ENCODE measurements at places on chromosomes 13 and 19. TPM values are rescaled to one million over a fixed set of nuclear protein-coding genes. Genes with fewer than 3 reads are reported as not detected.

GRCh38 chr19:50568728-50569698 lies 778 bp upstream of the LRRC4B start:
- no peak for DNase-seq
- H3K4me3 ChIP-seq: no peak overlapping the region
- no peak overlapping the region for H3K27ac ChIP-seq
- H3K36me3 ChIP-seq: no peaks in the 10 kb centered on the region

DNA sequence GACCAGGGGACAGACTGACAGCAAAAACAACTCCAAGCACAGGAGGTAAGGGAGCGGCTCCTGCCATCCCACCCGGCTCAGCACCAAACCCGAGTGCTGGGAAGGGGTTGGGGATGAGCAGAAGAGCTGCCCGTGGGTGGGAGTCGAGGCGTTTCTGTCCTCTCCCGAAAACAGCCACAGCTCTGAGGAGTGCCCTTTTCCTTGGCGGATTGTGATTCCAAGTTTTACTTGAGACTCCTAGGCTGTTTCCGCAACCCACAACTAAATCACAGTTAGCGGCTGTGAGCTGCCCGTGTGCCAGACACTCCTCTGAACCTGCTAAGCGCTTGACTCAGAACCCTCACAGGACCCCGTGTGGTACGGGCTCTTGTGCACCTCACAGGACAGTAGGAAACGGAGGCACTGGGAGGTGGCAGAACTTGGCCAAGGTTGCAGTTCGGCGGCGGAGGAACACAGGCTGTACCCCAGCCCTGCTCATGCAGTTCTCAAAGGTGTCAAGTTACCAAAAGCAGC lies 21.4 kb downstream of the CFAP97D2 start:
- no peak overlapping the region for H3K4me3 ChIP-seq
- DNase-seq: no peak
- no peak overlapping the region for H3K27ac ChIP-seq
- H3K4me1 ChIP-seq: no peaks in the 10 kb centered on the region

The RFPL4A gene
- 1.2 TPM for total RNA-seq

GRCh38 chr19:19342086-19343015 lies 21.7 kb downstream of the MAU2 start:
- DNase-seq: no peak
- H3K27me3 ChIP-seq: no peaks in the 10 kb centered on the region
- peaks cover 100% of the 10 kb centered on the region for H3K36me3 ChIP-seq
- no peaks in the 10 kb centered on the region for H3K4me1 ChIP-seq
- H3K27ac ChIP-seq: no peak overlapping the region
- no peak overlapping the region for H3K4me3 ChIP-seq

The CEACAM7 gene
- total RNA-seq: not detected

DNA sequence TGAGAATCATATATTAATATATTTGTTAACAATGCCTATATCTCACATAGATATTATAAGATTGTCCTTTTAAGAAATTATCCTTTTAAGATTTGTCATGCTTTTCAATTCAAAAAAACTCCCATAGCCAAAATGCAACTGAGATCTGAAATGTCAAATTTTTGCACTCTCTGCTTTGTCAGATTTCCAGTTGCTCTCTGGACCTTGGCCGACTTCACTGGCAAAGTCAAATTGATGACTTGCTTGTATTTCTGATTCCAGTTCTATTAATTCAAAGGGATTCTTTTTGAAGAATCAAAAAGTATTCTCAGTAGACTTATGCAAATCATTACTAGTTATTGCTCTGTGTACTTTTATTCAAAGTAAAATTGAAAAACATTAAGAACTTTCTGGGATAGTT lies 101.2 kb upstream of the SCEL start:
- H3K36me3 ChIP-seq: no peaks in the 10 kb centered on the region
- no peak for DNase-seq
- H3K4me1 ChIP-seq: no peaks in the 10 kb centered on the region
- no peak overlapping the region for H3K27ac ChIP-seq
- H3K4me3 ChIP-seq: no peak overlapping the region

DNA sequence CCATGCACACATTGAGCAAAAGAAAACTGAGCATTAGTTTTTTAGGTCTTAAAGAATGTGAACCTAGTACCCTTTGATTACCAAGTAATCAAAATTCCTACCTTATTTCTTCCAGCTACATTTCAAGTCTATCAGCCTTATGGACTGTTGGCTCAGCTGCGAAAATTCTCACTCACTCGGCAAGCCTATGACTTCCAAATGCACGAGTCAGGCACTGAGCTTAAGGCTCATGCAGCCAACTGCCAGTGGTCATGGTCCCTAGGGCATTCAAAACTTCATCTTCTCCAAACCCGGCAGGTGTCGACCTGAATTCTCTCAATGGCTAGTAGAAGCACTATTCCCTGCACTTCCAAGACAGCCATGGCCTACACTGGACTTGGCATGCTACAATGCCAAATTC lies 41.2 kb downstream of the RUBCNL start:
- no peaks in the 10 kb centered on the region for H3K36me3 ChIP-seq
- no peaks in the 10 kb centered on the region for H3K4me1 ChIP-seq
- H3K27ac ChIP-seq: no peak overlapping the region
- no peaks in the 10 kb centered on the region for H3K27me3 ChIP-seq
- no peak for DNase-seq

- no peak overlapping the region for H3K4me3 ChIP-seq
- DNase-seq: no peak
- no peak overlapping the region for H3K27ac ChIP-seq
- peaks cover 41% of the 10 kb centered on the region for H3K36me3 ChIP-seq
- H3K27me3 ChIP-seq: no peaks in the 10 kb centered on the region
These were observed 9.4 kb upstream of the FBXW9 start for GRCh38 chr19:12705654-12706331.

DNA sequence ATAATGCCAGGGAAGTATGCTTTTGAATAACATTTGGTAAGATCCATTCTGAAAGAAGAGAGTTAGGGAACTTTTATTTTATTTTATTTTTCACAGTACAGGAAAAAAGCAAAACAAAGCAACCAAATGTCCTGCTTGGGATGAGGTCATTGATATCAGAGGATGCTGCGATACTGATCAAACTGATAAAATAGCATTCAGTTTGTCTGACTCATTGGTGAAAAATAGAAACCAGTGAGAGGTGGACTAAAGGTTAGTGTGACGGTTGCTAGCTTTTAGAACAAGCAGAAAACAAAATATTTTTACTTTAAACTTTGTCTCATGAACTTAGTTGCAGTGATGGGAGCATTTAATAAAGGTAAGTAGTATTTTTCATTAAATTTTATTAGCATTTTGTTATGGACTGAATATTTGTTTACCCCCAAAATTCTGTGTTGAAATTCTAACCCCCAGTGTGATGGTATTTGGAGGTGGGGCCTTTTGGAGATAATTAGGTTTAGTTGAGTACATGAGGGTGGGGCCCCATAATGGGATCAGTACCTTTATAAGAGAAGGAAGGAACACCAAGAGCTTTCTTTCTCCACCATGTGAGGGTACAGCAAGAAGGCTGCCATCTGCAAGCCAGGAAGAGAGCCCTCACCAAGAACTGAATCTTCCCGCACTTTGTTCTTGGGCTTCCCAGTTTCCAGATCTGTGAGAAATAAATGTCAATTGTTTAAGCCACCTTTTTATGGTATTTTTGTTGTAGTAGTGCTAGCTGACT lies 37.3 kb downstream of the ITGBL1 start:
- no peak for DNase-seq
- no peaks in the 10 kb centered on the region for H3K27me3 ChIP-seq
- no peak overlapping the region for H3K27ac ChIP-seq
- H3K4me1 ChIP-seq: no peaks in the 10 kb centered on the region

DNA sequence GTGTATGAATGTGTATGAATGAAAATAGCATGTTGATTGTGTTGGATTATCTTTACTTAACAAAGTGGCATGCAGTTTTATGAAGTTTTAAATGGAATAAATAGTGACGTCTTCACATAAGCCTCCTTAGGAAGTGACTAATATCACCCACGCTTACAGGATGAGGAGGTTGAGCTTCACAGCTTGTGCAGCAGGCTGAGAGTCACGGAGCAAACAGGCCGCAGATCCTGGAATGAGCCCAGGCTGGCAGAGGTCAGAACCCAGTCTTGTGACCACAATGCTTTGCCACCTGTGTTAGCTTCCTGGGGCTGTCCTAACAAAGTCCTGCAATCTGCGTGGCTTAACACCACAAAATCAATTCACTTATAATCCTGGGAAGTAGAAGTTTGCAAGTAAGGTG lies 20.8 kb downstream of the LAIR2 start:
- no peaks in the 10 kb centered on the region for H3K27me3 ChIP-seq
- no peaks in the 10 kb centered on the region for H3K36me3 ChIP-seq
- no peaks in the 10 kb centered on the region for H3K4me1 ChIP-seq
- no peak for DNase-seq
- no peak overlapping the region for H3K4me3 ChIP-seq

The KCNRG gene
- total RNA-seq: 2.3 TPM

- H3K36me3 ChIP-seq: no peaks in the 10 kb centered on the region
- H3K27ac ChIP-seq: no peak overlapping the region
- H3K27me3 ChIP-seq: no peaks in the 10 kb centered on the region
These were observed 67.6 kb downstream of the UBL3 start for GRCh38 chr13:29782798-29783197.

- peak overlapping the region; percentile 95 for H3K27ac ChIP-seq
- H3K4me3 ChIP-seq: peak overlapping the region; percentile 72
- no peaks in the 10 kb centered on the region for H3K27me3 ChIP-seq
- DNase-seq: no peak
- peaks cover 11% of the 10 kb centered on the region for H3K4me1 ChIP-seq
These were observed 508 bp upstream of the ZNF44 start for GRCh38 chr19:12295191-12295590.

DNA sequence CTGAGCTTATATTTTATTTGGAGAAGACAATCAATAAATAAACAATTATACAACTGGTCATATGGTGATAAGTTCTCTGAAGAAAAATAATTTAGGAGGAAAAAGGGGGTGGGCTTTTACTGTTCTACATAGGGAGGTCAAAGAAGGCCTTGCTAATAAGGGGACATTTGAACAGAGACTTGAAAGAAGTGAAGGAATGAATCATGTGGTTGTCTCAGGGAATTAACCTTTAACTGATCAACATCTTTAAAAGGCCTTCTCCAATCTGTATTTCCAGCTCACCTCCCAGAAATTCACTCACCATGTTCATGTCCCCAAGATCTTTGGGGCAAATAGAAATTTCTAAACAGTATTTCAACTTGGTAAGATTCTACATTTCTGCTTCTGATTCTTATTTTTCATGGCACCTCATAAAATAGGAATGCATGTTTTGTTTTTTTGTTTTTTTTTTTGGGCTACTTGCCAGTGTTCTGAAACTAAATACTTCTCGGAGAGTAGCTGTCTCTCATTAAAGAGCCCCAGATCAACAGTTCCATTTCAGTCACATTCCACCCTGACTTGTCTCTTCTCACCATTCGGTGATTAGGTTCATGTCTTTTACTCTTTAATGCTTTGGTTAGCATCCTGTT lies 19.2 kb upstream of the LPAR6 start:
- H3K27ac ChIP-seq: no peak overlapping the region
- no peaks in the 10 kb centered on the region for H3K27me3 ChIP-seq
- H3K4me1 ChIP-seq: peaks cover 5% of the 10 kb centered on the region
- no peak for DNase-seq
- H3K4me3 ChIP-seq: no peak overlapping the region
- H3K36me3 ChIP-seq: no peaks in the 10 kb centered on the region

DNA sequence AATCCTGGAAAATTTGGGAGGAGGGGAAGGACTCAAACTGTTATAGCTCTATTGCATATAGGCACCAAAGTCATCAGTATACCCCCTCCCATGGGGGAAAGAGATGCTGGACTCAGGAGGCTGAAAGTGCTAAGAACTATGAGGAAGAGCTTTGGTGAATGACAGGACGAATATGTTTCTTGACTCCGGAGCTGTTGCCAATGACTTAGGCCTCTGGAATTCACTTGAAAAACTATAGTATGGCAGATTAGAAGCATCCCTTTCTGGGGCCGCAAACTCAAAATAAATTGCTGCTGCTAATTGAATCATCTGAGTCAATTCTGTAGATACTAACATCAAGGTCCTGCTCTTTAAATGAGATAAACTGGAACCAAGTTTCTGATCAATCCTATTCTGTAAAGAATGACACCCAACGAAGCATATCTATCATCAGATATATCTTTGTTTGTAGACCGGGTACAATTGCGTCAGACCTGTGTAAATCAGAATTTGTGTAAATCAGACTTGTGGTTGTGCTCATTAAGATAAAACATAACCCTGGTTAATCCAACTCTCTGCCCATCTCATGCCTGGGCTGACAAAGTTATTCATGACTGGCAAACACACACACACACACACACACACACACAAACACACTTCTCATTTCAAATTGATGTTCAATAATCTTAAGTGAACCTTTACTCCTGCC lies 1793.8 kb upstream of the PCDH20 start:
- DNase-seq: no peak
- H3K27ac ChIP-seq: no peak overlapping the region
- H3K27me3 ChIP-seq: no peaks in the 10 kb centered on the region
- H3K4me3 ChIP-seq: no peak overlapping the region
- no peaks in the 10 kb centered on the region for H3K36me3 ChIP-seq
- no peaks in the 10 kb centered on the region for H3K4me1 ChIP-seq

- H3K27ac ChIP-seq: no peak overlapping the region
- no peaks in the 10 kb centered on the region for H3K36me3 ChIP-seq
- peaks cover 11% of the 10 kb centered on the region for H3K4me1 ChIP-seq
- no peak for DNase-seq
- H3K4me3 ChIP-seq: no peak overlapping the region
These were observed 506.7 kb downstream of the KCTD12 start for GRCh38 chr13:76379341-76380105.

DNA sequence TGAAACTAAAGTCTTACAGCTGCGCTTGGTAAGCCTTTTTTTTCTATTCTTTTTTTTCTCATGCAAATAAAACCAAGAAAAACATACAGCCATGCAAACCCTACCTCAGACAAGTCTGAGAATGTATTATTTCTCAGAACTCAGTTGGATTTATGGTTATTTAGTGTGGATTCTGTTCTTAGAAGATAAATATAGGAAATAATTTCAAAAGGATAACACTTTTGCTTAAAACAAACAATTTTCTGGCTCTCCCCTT lies 40.7 kb upstream of the TNFSF11 start:
- no peaks in the 10 kb centered on the region for H3K27me3 ChIP-seq
- H3K4me3 ChIP-seq: no peak overlapping the region
- DNase-seq: no peak
- H3K27ac ChIP-seq: no peak overlapping the region
- H3K36me3 ChIP-seq: no peaks in the 10 kb centered on the region

DNA sequence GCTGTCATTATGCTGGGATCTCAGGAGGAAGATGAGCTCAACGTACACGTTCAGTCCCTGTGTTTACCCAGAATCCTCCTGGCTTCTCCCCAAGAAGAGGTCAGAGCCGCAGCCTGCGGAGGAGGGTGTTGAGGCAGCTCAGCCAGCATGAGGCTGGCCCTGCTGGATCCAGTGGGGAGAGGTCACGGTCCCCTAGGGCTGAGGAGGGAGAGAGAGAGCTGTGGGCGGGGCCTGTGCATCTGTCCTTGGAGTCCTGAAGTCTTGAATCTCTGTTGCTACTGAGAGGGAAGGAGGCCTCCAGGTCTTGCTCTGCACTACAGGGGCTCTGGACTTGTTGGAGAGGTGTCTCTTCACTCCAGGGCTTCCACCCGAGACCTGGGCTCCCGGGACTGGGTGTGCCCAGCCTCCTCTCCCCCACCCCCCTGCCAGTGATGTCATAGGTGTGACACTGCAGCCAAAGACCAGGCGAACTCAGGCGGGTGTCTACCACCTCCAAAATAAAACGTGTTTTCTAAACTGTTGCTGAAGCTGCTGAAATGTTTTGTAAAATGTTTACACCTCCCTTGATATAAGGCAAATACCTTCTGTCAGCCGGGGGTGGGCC lies 77.9 kb upstream of the KCTD15 start:
- no peaks in the 10 kb centered on the region for H3K27me3 ChIP-seq
- no peak for DNase-seq
- H3K4me1 ChIP-seq: no peaks in the 10 kb centered on the region

GRCh38 chr13:53648673-53649072 lies 620.1 kb downstream of the OLFM4 start:
- no peak for DNase-seq
- no peaks in the 10 kb centered on the region for H3K4me1 ChIP-seq
- no peaks in the 10 kb centered on the region for H3K36me3 ChIP-seq
- H3K27ac ChIP-seq: no peak overlapping the region

The SCAF1 gene
- 20.1 TPM for total RNA-seq

The CYP4F12 gene
- total RNA-seq: 55.9 TPM

All from tibial nerve (tissue), 4 donors.